ENCODE measurements at places on chromosomes 6 and 20.
A peak's percentile ranks its signal among the peaks of the same experiment; 100 is the strongest.

- no peak for DNase-seq
Measured at GRCh38 chr20:63268256-63268655, 4.4 kb upstream of the ARFGAP1 start.

DNA sequence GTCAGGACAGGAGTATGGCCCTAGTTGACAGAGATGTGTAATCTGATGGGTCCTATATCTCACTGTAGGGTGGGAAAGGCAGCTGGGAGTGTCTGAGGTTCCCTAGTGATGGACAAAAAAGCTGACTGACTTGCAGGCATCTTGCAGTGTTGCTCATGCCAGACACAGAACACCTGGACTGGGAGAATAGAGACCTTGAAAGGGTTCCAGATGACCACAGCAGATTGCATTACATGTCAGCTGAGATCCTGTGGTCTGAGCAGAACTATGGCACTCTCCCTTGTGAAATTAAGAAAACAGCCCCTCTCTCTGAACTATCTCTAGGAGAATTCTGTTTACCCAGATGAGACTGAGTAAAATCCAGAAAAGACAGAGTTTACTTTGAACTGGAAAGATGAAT is 212.6 kb upstream of the MAN1A1 start:
- no peak for DNase-seq

- DNase-seq, result no peak
Measured at GRCh38 chr6:108465098-108465495, 95.6 kb upstream of the FOXO3 start.

DNA sequence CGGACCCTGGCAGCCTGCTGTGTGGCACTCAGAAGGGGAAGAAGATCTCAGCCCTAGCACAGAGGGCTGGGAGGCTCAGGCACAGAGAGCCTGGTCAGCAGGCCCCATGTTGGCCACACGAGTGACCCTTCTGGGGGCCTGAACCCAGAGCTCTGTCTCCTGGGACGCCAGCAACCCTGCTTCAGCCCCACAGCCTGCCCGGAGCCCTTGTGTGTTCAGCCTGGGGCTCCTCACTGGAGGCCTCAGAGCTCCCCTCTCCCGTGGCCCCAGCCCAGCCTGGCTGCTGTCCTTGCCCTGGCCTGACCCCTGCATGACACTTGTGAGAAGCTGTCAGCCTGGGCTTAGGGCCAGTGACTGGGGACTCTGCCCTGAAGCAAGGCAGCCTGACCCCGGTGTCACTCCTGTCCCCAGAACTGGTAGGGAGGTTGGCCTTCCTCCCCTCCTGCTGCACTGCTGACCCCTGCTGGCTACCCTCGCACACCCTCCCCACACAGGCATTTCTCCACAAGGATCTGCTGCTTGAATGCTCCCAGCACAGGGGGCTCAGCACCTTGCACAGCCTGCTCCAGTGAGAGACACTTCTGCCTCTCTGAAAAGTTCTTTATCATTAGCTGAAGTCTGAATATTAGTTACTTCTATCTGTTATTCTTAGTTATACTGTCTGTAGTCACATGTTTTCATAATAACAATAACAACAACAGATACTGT is 15.4 kb upstream of the IP6K3 start:
- no peak for DNase-seq

DNA sequence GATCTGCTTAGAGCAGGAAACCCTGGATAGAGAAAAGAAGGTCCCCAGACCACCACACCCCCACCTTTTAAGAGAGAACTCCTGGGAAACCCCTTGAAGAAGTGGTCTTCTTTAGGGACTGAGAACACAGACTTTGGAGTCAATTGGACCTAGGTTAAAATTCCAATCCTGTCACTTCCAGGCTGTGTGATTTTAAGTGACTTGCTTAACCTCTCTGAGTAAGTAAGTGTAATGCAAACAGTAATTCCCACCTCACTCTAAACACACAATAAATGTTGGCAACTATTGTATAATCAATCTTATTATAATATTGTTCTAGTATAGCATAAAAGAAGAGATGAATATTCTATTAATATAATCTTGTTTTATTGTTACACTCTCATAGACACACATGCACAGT is 3.3 kb downstream of the TFEB start:
- no peak for DNase-seq

- no peak for DNase-seq
Measured at GRCh38 chr20:64035066-64035932, 683 bp upstream of the C20orf204 start.

DNA sequence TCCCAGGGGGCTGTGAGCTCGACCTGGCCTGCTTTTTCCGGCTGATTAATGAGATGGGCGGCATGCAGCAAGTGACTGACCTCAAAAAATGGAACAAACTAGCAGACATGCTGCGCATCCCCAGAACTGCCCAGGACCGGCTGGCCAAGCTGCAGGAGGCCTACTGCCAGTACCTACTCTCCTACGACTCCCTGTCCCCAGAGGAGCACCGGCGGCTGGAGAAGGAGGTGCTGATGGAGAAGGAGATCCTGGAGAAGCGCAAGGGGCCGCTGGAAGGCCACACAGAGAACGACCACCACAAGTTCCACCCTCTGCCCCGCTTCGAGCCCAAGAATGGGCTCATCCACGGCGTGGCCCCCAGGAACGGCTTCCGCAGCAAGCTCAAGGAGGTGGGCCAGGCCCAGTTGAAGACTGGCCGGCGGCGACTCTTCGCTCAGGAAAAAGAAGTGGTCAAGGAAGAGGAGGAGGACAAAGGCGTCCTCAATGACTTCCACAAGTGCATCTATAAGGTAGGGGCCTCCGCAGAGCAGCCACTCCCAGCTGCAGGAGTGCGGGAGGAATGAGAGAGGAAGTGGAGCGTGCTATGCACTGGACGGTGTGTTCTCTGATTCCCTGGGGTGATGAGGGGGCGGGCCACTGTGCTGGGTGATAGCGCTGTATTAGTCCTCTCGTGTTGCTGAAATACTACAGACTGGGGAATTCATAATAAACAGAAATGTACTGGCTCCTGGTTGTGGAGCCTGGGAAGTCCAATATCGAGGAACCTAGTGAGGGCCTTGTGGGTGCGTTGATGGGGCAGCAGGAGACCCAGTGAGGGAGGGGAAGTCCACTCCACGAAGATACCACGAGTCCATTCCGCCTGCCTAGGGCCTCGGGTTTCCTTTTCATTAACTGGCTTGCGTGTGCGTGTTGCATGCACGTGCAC is 161.7 kb downstream of the DTNBP1 start:
- DNase-seq, result no peak

DNA sequence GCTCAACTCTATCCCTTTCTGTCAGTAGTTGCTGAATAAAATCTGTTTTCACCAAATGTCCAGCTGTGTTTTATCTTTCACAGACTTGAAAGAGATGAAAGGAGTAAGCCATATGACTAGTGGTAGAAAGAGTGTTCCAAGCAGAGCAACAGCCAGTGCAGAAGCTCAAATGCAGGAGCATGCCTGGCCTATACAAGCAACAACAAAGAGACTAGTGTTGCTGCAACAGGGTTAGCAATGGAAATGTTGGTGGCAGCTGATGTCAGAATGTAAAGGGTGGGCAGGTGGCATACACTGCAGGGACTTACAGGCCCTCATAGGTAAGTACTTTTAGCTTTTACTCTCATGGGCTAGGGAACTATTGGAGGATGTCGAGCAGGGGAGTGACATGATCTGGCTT is 5.2 kb upstream of the HINT3 start:
- DNase-seq, result no peak

GRCh38 chr6:25652007-25652515 is at the start of gene SCGN:
TSS of gene SCGN (plus strand) at chr6:25652215. CDS start at chr6:25652404, 189 bp downstream.
- peak; percentile 1 for DNase-seq

All from activated T-helper 1 cell treated with anti-CD3 and anti-CD28 coated beads, Interleukin-2, amount 50 U/mL, for 16 hours (primary cell).